ENCODE measurements at places on chromosomes 5 and 9. TPM values are rescaled to one million over a fixed set of nuclear protein-coding genes. Genes with fewer than 3 reads are reported as not detected.

IL4 gene
- not detected for total RNA-seq

GPX3 gene
- 5,296 TPM for total RNA-seq

HK3 gene
- 14.9 TPM for total RNA-seq

FYB1 gene
- total RNA-seq, result 13.2 TPM

PTGDS gene
- 96.2 TPM for total RNA-seq

SCGB3A2 gene
- total RNA-seq, result not detected

GFPT2 gene
- 42.3 TPM for total RNA-seq

SMC2 gene
- 5.4 TPM for total RNA-seq

WWC1 gene
- total RNA-seq, result 92.6 TPM

SPINK7 gene
- not detected for total RNA-seq

NR6A1 gene
- 0.95 TPM for total RNA-seq

HSPA4 gene
- 68.2 TPM for total RNA-seq

PFN3 gene
- not detected for total RNA-seq

MYMK gene
- total RNA-seq, result not detected

ALDOB gene
- not detected for total RNA-seq

PITX1 gene
- total RNA-seq, result 0.74 TPM

ISL1 gene
- total RNA-seq, result 1.4 TPM

MINAR2 gene
- not detected for total RNA-seq

ZNF462 gene
- total RNA-seq, result 16.2 TPM

IL13 gene
- total RNA-seq, result not detected

EFNA5 gene
- total RNA-seq, result 26.3 TPM

PCDHGA7 gene
- 3.6 TPM for total RNA-seq

CDK7 gene
- 14.1 TPM for total RNA-seq

MLANA gene
- not detected for total RNA-seq

PROB1 gene
- 2.0 TPM for total RNA-seq

TAS2R1 gene
- total RNA-seq, result not detected

SEMA6A gene
- total RNA-seq, result 70.3 TPM

HAPLN1 gene
- total RNA-seq, result not detected

RANBP3L gene
- 0.50 TPM for total RNA-seq

All from omental fat pad (tissue), 4 donors.